ENCODE measurements at places on chromosomes 3 and 15.

- no peak for DNase-seq
Measured at GRCh38 chr3:197746209-197746608, 3.5 kb upstream of the FYTTD1 start.

DNA sequence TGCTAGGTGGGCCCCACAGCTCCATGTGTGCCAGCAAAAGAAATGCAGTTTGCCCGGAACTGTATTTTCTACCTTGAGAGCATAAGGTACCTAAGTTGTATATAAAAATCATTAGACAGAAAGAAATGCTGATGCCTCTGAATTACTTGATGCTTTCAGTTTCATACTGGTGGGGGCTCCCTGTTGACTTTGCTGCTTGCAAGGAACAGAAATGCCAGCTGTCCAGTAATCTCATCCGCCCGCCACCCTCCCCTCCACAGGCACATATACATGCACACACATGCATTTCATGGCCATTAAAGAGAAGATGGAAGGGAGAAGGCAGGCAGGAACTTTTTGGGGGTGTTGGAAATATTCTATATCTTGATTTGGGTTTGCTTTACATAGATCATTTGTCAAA lies 38.4 kb downstream of the LIMD1 start:
- DNase-seq: no peak

DNA sequence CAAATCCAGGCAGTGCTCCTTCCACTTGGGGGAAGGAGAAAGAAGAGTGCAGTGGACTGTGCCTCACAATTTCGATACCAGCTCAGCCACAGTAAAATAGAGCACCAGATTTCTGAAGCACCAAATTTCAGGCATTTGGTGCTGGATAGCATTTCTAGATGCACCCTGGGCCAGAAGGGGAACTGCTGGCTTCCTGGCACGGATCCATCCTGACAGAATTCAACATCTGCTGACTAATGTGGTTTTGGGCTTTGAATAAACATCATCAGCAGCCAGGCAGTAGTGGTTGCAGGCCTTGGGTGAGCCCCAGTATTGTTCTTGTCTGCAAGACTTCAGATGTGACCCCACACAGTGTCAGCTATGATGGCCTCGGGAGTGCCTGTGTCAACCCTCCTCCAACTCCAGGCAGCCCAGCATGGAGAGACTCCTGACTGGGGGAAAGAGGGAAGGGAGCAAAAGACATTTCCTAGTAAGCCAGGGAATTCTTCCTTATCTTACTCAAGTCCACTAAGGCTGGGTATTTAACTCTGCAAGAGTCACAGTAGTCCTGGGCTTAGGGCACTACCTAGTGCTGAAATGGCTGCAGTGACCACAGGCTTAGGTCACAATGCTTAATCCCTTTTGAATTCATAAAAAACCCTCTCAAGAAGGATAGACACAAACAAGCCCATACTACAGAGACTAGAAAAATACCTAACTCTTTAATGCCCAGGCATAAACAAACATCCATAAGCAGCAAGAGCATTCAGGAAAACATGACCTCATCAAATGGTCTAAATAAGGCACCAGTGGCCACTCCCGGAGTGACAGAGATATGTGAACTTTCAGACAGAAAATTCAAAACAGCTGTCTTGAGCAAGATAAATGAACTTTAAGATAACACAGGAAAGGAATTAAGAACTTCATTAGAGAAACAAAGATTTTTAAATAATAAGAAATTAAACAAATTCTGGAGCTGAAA lies 74.7 kb downstream of the SPATA16 start:
- no peak for DNase-seq

DNA sequence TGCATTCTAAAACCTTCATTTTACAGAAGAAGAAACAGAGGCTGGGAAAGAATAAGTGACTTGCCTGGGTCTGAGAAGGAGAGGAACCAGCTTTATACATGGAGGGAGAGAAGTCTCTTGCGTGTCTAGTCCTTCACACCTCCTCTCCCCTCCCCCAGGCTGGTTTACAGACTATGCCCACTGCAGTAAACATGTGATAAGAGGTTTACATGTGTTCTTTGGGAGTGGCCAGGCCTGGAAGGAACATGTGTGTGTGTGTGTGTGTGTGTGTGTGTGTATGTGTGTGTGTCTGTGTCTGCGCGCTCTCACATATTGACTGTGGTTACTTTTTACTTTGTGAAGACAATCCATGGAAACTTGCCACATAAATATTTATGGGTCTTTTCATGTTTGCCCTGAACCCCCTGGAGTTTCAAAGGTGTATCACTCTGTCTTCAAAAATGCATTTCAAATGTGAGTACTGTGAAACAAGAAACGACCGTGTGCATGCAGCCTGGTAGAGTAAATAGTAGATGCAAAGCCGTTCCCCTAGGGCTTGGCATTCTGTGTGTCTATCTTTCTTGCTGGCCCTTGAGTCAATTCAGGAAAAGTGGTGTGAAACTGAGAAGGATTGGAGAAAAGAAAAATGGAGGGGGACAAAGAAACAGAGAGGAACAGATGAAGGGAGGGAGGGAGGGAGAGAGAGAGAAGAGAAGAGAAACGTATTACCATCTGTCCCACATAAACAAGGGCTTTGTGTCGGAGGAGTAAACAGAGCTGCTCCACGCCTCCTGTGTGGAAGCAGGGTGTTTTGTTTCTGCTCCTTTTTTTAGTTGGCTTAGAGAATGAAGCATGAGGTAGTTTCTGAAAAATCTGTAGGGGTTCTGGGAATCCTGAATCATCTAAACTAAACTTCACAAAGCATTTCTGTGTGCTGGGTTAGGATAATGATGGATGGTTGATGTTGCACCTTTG lies 51.7 kb downstream of the CLDN11 start:
- no peak for DNase-seq

DNA sequence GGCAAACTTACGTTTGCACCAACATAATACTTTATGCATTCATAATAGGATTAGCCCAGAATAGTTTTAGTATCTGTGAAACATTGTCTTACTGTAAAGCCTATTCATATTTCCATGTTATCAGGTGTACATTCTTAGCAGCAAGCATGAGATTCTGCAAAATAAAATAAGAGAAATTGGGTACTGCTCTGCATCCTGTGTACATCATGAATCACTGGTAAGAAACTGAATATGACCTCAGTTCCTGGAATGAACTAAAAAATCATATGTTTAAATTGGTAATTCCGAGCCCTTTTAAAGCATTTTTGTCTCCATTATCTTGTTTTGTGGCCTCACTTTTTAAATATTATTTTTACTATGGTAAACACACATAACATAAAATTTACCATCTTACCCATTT lies 605.1 kb downstream of the ROBO1 start:
- no peak for DNase-seq

- DNase-seq: peak; percentile 56
Measured at GRCh38 chr3:99817437-99818240, at the start of gene CMSS1. Gene CMSS1, plus strand, starts transcription at chr3:99817862.

GRCh38 chr3:173398111-173398479 lies 551 bp downstream of the NLGN1 start:
- DNase-seq: no peak

DNA sequence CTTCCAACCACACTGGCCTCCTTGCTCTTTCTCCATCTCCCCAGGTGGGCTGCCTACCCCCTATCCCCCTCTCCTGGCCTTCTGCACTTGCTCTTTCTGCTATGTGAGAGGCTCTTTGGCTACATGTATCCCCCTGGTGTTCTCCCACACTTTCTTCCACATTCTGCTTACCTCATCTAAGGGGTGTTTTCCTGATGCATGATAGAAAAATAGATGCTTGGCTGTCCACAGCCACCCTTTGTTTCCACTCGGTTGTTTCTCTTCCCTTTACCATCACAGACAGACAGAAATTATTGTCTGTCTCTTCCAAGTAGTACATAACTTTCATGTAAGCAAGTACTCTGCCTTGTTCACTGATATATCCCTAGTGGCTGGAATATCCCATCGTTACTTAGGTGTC lies 39.2 kb downstream of the MCTP2 start:
- no peak for DNase-seq

DNA sequence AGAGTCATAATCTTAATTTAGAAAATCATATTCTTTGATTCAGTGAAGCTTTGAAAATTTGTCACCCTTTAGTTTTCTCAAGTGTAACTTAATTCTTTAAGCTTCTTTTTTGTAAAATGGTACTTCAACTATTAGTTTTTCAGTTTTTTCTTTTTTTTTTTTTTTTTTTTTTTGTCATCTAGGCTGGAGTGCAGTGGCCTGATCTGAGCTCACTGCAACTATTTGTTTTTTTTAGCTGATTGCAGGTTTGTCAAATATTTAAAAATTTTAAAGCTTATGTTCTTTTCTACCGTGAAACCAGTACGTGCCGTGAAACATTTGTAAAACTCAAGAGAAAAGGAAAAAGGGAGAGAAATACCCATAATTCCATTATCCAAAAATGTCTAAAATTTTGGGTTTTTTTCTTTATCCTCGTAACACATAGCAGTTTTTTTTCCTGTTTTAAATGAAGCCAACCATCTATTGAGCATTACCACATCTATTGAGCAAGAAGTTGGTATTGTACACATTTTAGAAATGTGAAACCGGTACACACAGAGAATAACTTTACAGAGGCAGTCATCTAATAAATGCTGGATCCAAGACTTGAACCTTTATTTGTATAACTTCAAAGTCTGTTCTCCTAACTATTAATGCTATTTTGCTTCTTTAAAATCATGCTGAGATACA lies 25.7 kb downstream of the ECT2 start:
- no peak for DNase-seq

GRCh38 chr3:99520513-99520912 lies 117.9 kb upstream of the COL8A1 start:
- no peak for DNase-seq

GRCh38 chr3:184513276-184514170 lies 48.1 kb upstream of the EPHB3 start:
- peak; percentile 33 for DNase-seq

DNA sequence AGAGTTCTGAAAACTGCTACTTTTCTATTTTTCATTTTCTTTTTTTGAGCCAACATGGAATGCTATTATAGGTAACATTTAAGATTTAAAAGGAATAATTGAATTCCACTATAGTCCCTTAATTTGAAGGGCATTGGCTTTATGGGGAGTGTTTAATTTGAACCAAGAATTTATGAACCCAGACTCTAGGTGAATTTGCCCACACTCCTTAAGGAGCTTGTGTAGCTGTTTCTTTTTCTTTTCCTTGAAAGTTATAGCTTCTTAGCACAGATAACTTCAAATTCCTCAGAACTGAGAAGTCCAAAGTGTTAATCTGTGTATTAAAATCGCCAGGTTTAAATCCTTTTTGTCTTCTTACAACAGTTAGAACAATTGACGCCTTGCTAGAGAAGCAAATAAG lies 4.7 kb upstream of the MEIS2 start:
- DNase-seq: no peak

DNA sequence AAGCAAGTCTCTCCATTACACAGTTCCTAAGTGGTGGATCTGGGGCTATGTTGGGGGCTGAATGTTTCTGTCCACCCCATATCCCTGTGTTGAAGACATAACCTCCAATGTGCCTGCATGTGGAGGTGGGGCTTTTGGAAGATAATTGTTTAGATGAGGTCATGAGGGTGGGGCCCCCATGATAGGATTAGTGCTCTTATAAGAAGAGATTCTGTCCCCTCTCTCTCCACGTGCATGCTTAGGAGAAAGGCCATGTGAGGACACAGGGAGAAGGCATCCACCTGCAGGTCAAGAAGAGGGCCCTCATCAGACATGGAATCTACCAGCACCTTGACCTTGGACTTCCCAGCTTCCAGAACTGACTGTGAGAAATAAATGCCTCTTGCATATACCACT lies 231.0 kb upstream of the CHRNA7 start:
- DNase-seq: no peak

GRCh38 chr3:13655061-13655913 lies 106.4 kb downstream of the FBLN2 start:
- DNase-seq: no peak

DNA sequence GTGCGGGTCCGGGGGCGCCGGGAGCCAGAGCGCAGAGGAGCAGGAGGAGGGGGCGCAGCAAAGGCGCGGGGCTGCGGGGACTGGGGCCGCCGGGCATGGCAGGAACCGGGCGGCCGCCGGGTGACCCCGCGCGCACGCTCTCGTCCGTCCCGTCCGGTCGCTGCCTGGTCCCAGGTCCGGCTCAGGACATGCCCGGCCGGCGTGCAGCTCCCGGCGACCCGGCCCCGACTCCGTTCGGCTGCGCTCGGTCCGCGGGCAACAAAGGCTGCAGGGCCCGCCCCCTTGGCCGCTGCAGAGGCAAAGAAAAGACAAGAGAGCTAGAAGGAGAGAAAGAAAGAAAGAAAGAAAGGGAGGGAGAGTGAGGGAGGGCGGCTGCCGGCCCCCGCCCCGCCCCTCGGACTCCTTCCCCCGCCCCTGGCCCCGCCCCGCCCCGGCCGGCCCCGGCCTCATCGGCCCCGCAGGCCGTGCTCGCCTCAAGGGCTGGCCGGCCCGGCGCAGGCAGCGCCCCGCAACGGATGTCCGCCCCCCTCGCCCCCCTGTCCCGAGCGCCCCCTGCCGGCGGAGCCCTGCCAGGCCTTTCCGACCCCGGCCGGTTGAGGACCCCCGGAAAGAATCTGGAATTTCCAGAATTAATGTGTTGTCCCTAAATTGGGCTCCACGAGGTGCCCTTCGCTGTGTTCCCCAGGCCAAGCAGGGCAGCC lies at the start of gene ADAMTS7:
Gene ADAMTS7 (minus strand): TSS at position 341 of the 701 bp plus-strand sequence. CDS start 244 bp downstream, at position 97.
- no peak for DNase-seq

GRCh38 chr15:92463826-92464225 lies 70.1 kb downstream of the ST8SIA2 start:
- DNase-seq: no peak

DNA sequence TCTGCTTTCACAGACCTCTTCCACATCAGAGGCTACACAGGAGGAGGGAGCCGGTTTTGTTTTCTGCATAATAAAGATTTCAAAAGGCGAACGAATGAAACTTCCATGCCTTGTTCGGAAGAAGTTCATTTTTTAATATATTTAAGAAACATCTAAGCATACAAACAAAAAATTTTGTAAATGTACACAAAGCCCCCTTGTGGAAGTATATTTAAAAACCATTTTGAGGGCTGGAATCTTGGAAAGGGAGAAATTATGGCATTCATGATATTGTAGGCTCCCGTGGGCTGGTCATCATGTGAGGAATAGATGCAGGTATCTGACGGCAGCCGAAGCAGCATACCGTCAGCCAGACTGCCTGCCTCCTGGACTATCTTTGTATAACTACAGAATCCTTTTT lies 90.4 kb downstream of the MECOM start:
- no peak for DNase-seq

DNA sequence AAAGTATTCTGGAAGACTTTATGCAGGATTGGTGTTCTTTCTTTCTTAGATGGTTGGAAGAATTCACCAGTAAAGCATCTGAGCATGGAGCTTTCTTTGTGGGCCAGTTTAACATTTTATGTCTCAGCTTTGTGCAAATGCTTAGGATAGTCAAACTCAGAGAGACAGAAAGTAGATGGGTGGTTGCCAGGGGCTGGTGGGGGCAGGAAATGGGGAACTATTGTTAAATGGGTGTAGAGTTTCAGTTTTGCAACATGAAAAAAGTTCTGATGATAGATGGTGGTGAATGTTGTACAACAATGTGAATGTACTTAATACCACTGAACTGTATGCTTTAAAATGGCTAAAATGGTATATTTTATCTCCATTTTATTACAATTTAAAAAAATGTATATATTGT lies 24.8 kb downstream of the SPCS1 start:
- DNase-seq: no peak

DNA sequence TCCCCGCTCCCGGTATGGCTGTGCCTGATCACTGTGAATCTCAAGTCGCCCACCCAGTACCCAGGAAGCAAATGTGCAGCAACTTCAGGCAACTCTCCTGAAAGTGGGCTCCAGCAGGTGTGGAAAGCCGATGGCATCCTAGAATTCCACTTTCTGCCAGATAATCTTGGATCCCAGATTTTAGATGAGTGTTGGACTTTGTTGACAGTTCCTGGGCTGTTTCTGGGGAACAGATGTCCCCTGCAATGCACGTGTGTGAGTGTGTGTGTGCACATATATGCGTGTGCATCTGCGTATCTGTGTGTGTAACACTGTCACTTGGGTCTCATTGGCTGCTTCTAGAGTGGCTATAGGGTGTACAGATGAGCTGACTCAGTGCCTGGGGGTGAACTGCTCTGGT lies 59.0 kb downstream of the FEM1B start:
- no peak for DNase-seq
